Ureter (tissue), 1 donor: ENCODE measurements at places on chromosomes 12 and 14. TPM values are rescaled to one million over a fixed set of nuclear protein-coding genes. Genes with fewer than 3 reads are reported as not detected.

DNA sequence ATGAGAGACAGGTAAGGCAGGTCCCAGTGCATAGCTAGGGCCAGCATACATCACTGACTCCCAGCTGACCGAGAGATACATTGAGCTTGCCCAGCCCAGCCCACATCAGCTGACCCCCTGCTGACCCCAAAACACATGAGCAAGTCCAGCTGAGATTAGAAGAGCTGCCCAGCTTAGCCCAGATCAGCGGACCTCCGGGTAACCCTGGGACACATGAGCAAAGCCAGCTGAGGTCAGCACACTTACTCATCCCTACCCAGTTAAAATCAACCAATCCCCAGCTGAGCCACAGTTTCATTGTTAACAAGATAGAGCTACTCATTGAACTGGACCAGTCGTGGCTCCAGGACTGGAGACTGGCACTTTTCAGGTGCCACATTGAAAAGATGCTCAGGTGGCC lies 21.8 kb upstream of the FBXO34 start:
- no peak for DNase-seq

Gene AVPR1A
- total RNA-seq, result 17.2 TPM

GRCh38 chr14:73715707-73716106 lies 1.5 kb upstream of the PNMA1 start:
- no peak for DNase-seq

Gene LALBA
- total RNA-seq, result not detected

GRCh38 chr12:106138357-106138632 lies 459 bp downstream of the NUAK1 start:
- no peak for DNase-seq

- DNase-seq, result no peak
Observed at GRCh38 chr12:76554405-76555230, 5.0 kb downstream of the OSBPL8 start.

Gene MYH6
- not detected for total RNA-seq

DNA sequence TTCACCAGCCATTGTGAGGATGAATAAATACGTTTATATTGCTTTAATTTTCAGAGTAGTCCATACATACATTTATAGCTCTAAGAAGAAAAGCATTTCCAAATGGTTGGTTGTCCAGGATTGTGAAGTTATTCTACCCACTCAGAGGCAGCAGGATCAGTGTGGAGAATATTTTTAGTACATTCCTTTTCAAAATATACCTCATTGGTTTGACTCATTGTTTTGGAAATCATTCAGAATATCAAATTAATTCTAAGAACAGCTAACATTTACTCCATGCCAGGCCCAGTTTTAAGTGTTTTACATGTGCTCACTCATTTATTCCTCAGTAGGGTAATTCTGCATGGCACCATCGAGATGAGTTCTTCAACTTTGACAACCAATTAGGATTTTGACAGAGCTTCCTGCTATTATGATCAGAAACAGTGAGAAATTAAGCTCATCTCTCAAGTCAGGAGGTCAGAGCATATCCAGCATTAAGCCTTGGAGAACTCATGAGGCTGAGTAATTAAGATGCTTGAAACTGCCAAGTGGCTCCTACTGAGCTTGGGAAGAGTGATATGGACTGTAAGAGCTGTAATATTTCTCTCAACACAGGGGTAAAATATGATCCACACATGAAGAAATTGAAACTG lies 153.3 kb upstream of the CLEC14A start:
- no peak for DNase-seq

Gene TDRD9
- total RNA-seq, result 2.8 TPM

DNA sequence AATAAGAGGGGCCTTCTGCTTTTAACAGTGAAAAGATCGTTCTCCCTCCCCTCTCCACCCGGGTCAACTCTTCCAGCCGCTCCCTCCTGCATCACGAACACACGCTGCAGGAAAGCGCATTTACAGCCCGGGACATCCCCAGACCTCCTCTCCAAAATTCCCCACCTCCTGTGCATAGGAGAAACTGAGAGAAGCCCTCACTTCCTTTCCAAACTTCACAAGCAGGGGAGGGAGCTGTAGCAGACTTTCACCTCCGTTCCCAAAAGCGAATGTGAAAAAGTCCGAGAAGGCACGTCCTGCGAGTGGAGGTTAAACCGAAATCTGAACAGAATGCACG lies 513 bp downstream of the BCAT1 start:
- no peak for DNase-seq

- DNase-seq, result no peak
Observed at GRCh38 chr12:77625441-77625840, 205.3 kb upstream of the NAV3 start.

Gene ACVRL1
- 46.8 TPM for total RNA-seq

Gene CRACR2A
- total RNA-seq, result 27.3 TPM

Gene ERG28
- total RNA-seq, result 27.4 TPM

DNA sequence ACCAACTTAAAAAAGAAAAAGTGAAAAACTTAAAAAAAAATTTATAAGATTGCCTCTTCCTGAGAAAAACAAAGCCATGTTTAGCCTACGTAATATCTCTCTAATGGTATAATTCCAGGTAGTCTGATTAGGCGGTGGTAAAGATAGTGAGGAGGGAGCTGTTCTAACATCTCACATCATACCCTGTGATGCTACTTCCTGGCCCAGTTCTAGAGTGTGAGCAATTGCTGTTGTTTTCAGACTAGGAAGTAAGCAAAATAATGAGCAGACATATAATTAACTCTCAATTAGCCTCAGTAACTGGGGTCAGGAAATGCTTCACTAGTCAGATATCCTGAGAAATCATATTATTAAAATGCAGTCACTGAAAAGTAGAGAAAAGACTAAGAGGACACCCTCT lies 113.9 kb downstream of the PHLDA1 start:
- no peak for DNase-seq

DNA sequence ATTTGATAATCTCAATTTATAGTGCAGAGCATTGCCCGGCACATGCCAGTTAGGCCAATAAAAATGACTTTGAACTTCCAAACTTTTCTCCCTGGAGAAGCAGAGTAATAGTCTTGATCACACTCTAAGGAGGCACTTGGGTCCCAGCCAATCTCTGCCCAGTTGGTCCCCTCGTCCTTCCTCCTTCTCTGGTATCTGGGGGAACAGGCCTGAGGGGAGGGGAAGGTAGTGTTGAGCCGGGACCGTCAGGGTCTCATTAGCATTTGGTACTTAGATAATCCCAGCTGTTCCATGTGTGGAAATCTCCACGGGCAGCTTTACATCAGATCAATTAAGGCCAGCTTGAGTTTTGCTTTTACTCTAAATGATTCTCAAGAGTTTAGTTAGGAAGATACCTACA lies 70.1 kb downstream of the ZNF641 start:
- DNase-seq, result no peak

GRCh38 chr14:99515301-99516155 lies 34.3 kb downstream of the CCNK start:
- peak; percentile 39 for DNase-seq

DNA sequence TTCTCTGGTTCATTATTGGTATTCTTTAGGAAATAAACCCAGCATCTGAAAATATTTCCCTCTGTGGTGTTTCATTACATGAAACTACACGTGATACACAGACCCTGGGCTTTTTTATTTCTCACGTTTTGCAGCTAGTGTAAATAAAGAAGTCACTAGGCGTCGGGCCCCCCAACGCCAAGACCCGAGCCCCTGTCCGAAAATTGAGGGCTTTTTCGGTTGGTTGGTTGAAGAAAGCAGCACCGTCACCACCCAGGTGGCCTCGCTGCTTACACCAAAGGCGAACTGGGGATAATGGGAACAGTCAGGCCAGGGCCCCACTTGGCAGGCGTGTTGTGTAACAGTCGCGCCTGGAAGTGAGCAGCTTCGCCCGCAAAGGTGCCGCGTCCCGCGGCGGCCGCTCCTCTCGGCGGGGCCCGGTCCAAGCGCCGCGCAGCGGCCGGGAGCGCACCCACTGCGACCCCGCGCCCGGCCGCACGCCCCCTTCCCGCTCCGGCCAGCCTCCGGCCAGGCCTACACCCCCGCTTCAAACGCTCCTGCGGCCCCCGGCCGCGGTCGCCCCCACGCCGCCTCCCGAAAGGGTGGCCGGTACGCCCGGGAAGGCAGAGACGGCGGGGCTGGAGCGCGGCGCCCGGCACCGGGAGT lies 1.2 kb downstream of the DUSP16 start:
- peak; percentile 64 for DNase-seq

DNA sequence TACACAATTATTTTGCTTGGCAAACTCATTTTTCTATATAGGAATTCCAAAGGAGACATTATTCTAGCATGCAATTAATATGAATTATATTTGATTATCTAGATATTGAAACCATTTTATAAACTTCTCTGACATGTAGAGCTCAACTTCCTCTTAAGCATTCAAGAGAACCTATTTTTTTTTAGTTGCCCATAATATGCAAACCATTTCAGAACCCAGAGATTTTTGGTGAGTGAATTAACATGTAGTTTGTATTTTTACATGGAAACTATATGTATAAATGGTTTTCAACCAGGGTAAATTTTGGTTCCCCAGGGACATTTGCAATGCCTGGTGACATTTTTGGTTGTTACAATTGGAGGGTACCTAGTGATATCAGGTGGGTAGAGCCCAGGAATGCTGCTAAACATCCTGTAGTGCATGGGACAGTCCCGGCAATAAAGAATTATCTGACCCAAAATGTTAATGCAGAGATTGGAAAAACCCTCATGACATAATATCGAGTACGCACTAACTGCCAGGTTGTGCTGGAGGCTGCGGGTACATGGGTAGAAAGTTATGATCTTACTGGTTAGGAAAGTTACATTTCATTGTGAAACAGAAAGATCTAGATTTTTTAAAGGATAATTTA lies 338.9 kb upstream of the GARIN2 start:
- no peak for DNase-seq
